CD4-positive, alpha-beta T cell treated with Interleukin-12 subunit alpha and Interleukin-12 subunit beta, for 1 hour (primary cell): ENCODE measurements at places on chromosomes 7 and 10.

GRCh38 chr10:48684792-48685623, at the start of gene WDFY4:
TSS of gene WDFY4 (plus strand) at chr10:48684873. CDS start at chr10:48709733, 24,860 bp downstream.
- DNase-seq = peak; percentile 11

DNA sequence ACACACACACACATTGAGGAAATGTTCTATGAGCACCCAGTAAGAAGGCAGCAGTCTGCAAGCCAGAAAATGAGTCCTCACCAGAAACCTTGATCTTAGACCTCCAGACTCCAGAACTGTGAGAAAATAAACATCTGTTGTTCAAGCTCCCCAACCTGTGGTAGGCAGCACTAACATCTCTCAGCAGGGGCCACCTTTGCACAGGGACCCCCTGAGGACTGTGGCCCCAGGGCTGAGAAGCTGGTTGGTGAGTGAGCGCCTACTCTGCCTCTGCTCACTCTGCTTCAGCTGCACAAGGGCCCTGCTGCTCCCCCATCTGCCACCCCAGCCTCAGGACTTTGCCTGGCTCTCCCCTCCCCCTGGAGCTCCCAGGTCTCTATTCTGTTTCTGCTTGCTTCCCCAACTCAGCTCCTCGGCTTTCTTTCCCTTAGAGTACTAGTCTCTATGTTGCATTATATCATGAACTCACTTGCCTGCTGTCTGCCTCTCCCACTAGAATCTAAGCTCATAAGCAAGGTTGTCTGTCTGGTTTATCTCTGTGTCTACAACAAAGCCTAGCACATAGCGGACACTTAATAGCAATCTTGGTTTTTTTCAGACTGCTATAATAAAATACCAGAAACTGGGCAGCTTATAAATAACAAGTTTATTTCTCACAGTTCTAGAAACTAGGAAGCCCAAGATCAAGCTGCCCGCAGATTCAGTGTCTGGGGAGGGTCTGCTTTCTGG, 40.4 kb upstream of the PRLHR start:
- no peak for DNase-seq

GRCh38 chr7:135573541-135573940, 15.8 kb downstream of the NUP205 start:
- DNase-seq = no peak

DNA sequence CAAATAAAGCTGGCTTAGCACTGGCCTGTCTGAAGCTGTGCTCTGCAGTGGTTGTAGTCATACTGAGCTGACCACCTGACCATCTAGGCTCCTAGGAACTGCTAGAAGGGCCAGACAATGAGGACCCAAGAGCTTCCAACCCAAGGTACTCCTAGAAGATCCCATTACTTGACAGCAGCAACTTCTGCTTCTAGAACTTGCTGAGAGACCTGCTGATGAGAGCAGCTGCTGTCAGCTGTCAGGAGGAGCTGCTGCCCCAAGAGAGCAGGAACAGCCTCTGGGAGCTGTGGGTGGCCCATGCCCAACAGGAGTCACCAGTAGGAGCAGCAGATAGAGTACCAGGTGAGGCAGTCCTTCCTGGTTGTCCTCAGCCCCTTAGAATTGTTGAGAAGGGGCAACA, 70.2 kb downstream of the RBM20 start:
- no peak for DNase-seq

GRCh38 chr10:11610826-11611247, 613 bp downstream of the USP6NL start:
- DNase-seq = no peak

DNA sequence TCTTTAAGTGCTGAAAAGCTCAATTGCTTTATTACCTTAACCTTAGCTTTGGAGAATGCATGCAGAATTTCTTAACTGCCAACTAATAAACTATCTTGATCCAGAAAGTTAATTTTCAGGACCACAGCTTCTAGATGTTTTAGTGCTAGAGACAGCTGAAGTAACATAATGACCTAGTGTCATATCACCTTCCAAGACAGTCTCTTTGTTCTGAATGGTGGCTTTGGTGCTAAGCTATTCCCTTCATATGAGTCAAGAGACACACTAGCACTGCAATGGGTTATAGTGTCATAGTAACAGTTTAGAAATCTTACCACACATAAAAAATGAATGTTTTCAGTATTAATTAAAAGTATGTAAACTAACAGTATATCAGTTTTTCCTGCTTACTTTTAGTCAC, 115.4 kb upstream of the LRRN3 start:
- no peak for DNase-seq

DNA sequence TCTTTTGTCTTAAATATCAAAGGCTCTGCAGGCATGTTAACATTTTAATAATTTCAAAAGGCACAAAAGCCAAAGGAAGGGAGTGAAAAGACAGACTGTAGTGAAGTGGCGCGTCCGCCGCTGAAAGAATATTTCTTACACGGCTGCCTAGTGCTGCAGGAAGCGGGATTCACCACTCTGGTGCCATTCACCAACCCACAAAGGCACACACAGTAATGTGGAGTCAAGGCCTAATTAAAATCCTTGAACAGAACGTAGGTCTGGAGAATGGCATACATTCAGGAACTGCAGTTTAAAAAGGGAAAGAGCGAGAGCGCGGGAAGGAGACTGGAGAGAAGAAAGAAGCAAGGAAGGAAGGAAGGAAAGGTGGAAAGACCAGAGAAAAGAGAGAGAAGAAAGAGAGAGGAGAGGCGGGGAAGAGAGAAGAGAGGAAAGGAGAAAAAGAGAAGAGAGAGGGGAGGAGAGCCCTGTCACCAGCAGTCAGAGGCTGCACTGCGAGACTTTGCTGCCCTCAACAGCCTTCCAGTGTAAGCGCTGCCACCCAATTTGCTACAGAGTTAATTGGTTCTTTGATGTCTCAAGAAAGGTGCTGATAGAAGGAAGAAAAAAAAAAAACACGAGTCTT, 554.0 kb downstream of the MDFIC start:
- peak; percentile 27 for DNase-seq

DNA sequence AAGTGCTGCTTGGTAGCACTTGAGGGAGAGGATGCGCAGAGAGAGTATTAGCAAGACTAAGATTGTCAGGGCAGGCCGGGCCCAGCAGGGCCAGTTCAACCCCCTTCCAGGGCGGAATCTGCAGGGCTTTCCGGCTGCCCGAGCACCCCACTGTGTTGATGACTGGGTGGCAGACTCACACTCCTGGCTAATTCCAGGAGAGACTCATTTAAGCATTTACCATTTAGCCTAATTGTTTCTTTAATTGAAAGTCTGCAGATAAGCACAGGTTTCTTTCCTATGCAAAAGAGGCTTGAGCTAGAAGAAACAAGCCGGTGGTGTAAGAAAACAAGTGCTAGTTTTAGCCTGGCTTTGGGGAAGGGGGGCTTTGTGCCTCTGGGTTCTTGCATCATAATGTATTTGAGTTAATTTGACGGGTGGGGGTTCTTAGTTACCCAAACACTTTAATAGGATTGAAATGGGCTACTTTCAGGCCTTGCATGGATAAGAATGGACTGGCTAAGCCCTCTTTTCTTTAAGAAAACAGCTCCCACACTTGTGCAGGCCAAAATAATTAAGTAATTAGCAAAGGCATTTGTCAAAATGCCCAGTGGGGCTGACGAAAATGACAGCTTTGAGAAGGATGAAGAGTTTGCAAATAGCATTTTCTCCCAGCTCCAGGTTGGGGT, 201.3 kb downstream of the MYOF start:
- DNase-seq = no peak

DNA sequence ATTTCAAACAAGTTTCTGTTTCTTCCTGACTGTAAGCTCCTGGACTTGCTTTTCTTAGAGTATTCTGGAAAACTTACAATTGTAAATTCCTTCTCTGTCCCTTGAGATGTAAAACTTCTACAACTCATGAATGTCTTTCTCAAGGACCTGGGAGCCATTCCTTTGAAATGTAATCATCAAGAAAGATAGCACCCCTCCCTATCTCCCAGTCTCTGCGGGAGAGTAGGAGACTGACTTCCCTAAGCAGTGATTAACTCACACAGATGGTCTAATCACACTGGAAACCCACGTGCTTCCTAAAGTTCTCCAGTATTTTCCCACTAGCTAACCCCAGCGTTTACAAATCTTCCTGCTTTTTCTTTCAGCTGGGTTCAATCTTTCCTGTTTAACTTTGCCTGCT, 549.4 kb downstream of the SORCS1 start:
- DNase-seq = no peak

DNA sequence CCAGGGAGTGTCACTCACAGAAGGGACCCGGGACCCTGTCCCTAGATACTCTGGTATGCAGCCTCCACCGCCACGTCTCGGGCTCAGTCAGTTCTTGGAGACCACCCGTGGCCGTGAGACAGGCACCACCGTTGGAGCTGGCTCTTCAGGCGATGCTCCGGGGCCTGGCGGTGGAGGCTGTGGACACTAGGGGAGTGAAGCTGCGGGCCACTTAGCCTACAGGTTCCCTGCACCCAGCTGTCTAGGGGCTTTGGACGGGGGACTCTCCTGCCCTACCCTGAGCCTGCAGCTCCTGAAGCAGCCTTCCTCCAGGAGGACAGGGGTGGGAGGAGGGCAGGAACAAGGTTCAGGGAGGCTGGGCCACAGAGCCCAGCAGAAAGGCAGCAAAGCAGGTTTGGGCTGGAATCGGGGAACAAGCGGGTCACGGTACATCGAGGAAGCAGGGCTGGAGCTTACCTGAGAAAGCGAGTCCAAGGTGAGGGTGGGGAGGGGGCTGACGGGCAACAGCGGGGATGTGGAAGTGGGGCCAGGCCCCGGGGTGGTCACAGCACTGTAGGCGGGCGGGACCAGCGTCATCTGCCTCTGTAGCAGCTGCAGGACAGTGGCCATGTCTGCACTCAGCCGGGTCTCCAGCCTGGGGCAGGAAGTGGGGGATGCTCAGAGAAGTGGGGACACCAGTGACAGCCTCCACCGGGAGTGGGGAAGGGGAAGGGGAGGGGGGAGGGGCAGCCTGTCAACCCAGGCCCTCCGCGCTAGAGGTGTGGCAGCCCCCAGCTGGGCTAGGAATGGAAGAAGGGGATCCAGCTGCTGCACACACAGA, 31.5 kb downstream of the KCNH2 start:
- DNase-seq = no peak

- peak; percentile 27 for DNase-seq
Observed at GRCh38 chr7:47088329-47089067, 493.4 kb downstream of the TNS3 start.
